Thymus (tissue), 14 donors: ENCODE measurements at places on chromosomes 2 and 18. TPM values are rescaled to one million over a fixed set of nuclear protein-coding genes. Genes with fewer than 3 reads are reported as not detected.

The UGT1A10 gene
- 0.09 TPM for total RNA-seq

The CRYBA2 gene
- 0.14 TPM for total RNA-seq

The STPG4 gene
- total RNA-seq: 0.14 TPM

The CHN1 gene
- 3.1 TPM for total RNA-seq

The SERPINB7 gene
- 1.4 TPM for total RNA-seq

The WBP1 gene
- total RNA-seq: 56.4 TPM

The OSR1 gene
- total RNA-seq: 1.1 TPM

The ERMN gene
- 0.71 TPM for total RNA-seq

The NR4A2 gene
- 0.61 TPM for total RNA-seq

The TNS1 gene
- 8.3 TPM for total RNA-seq

The FAM237A gene
- total RNA-seq: not detected

The GALNT5 gene
- total RNA-seq: 0.33 TPM

The TUBB8B gene
- 0.14 TPM for total RNA-seq

The KRTCAP3 gene
- 1.6 TPM for total RNA-seq

The STARD6 gene
- 0.09 TPM for total RNA-seq

The RGPD4 gene
- 0.19 TPM for total RNA-seq

The FER1L5 gene
- total RNA-seq: 0.05 TPM

The SAG gene
- total RNA-seq: 0.61 TPM

The FTCDNL1 gene
- total RNA-seq: 0.94 TPM

The MC5R gene
- 0.61 TPM for total RNA-seq

The FRZB gene
- 2.5 TPM for total RNA-seq

The SLC9A2 gene
- 0.66 TPM for total RNA-seq
